ENCODE measurements at places on chromosomes 12 and 14. TPM values are rescaled to one million over a fixed set of nuclear protein-coding genes. Genes with fewer than 3 reads are reported as not detected.

GRCh38 chr12:92945659-92946220, 16.6 kb upstream of the EEA1 start:
- H3K4me3 ChIP-seq, result no peak overlapping the region
- no peak overlapping the region for H3K27ac ChIP-seq
- no peak for DNase-seq
- no peaks in the 10 kb centered on the region for H3K27me3 ChIP-seq

GRCh38 chr14:54715239-54715638, 148.3 kb downstream of the SAMD4A start:
- no peaks in the 10 kb centered on the region for H3K36me3 ChIP-seq
- no peak overlapping the region for H3K4me3 ChIP-seq
- DNase-seq, result no peak
- peaks cover 12% of the 10 kb centered on the region for H3K4me1 ChIP-seq
- no peak overlapping the region for H3K27ac ChIP-seq

DNA sequence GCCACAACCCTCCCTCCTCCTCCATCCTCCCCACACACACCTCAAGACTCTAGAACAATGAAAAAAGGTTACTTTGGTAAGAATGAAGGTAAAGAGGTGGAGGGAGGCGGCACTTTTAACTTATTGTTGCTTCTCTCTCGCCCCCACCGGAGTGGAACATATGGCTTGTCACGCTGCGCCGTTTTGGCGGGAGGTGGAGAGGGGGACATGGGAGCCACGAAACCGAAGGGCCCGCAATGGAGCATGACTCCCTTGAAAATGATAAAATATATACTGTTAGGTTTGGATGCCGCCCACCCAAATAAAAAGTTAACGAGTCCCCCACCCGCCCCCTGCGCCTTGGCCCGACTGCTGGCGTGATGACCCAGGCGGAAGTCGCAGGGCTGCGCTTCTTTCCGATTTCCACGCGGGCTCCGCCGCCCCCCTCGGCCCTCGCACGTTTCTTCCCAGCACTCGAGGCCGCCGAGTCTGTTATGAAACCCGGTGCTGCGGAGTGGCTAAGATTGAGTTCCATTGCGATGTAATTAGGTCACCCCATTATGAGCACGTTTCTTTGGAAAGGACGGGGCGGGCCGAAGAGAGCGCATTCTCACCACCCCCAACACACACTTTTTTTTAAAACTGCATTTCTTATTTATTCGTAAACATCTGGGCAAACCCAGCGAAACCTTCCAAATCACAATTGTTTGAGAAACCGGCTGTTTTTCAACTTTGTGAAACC, 1.4 kb upstream of the ZFP36L1 start:
- peak overlapping the region; percentile 97 for H3K4me3 ChIP-seq
- peaks cover 18% of the 10 kb centered on the region for H3K4me1 ChIP-seq
- H3K27me3 ChIP-seq, result no peaks in the 10 kb centered on the region
- no peak for DNase-seq

GRCh38 chr12:60391051-60391450, 795.2 kb downstream of the SLC16A7 start:
- H3K36me3 ChIP-seq, result no peaks in the 10 kb centered on the region
- H3K4me1 ChIP-seq, result no peaks in the 10 kb centered on the region
- H3K27me3 ChIP-seq, result no peaks in the 10 kb centered on the region

The ANKS1B gene
- not detected for total RNA-seq

The HAL gene
- total RNA-seq, result 0.11 TPM

The TAC3 gene
- total RNA-seq, result not detected

Measured in GM12878 (cell line).